ENCODE measurements at places on chromosomes 5 and 9. TPM values are rescaled to one million over a fixed set of nuclear protein-coding genes. Genes with fewer than 3 reads are reported as not detected.

ARHGEF37 gene
- total RNA-seq = 0.13 TPM

PCDHB13 gene
- 0.04 TPM for total RNA-seq

PRR7 gene
- total RNA-seq = 15.3 TPM

CDH9 gene
- total RNA-seq = not detected

SLC28A3 gene
- 1.2 TPM for total RNA-seq

IL13 gene
- 65.3 TPM for total RNA-seq

NDUFS6 gene
- 43.4 TPM for total RNA-seq

PCDHGA5 gene
- 0.09 TPM for total RNA-seq

ENTPD2 gene
- not detected for total RNA-seq

PRDM9 gene
- total RNA-seq = not detected

ARID3C gene
- 0.22 TPM for total RNA-seq

FBP2 gene
- total RNA-seq = not detected

OTP gene
- not detected for total RNA-seq

S1PR3 gene
- total RNA-seq = 0.90 TPM

SH2D3C gene
- total RNA-seq = 13.9 TPM

SHB gene
- 1.8 TPM for total RNA-seq

SEC24A gene
- 21.2 TPM for total RNA-seq

KCNIP1 gene
- not detected for total RNA-seq

RPL35 gene
- 2,058 TPM for total RNA-seq

TMOD1 gene
- 1.2 TPM for total RNA-seq

PIP5KL1 gene
- 1.4 TPM for total RNA-seq

INSYN2B gene
- not detected for total RNA-seq

FBXL17 gene
- total RNA-seq = 6.4 TPM

TLX3 gene
- total RNA-seq = not detected

LRRC14B gene
- total RNA-seq = not detected

TNC gene
- total RNA-seq = 1.4 TPM

LECT2 gene
- total RNA-seq = not detected

HAPLN1 gene
- total RNA-seq = not detected

FAM153A gene
- 5.8 TPM for total RNA-seq

STK32A gene
- total RNA-seq = not detected

KCTD16 gene
- total RNA-seq = 0.02 TPM

JMY gene
- total RNA-seq = 7.6 TPM

CDC20B gene
- not detected for total RNA-seq

ADGRV1 gene
- total RNA-seq = 0.33 TPM

OBP2B gene
- total RNA-seq = not detected

TEX48 gene
- 0.86 TPM for total RNA-seq

VCAN gene
- total RNA-seq = 0.24 TPM

PPP1R26 gene
- 0.59 TPM for total RNA-seq

ENTREP1 gene
- not detected for total RNA-seq

PRXL2C gene
- 12.0 TPM for total RNA-seq

OCLN gene
- total RNA-seq = 0.58 TPM

SELENOP gene
- total RNA-seq = 0.75 TPM

HAVCR1 gene
- total RNA-seq = 0.27 TPM

IFNA21 gene
- total RNA-seq = not detected

IL33 gene
- total RNA-seq = not detected

GTF2H2C gene
- 59.7 TPM for total RNA-seq

INSL4 gene
- total RNA-seq = not detected

IL9 gene
- total RNA-seq = 13.0 TPM

CD72 gene
- 6.4 TPM for total RNA-seq

SLC34A3 gene
- total RNA-seq = not detected

KIF4B gene
- 0.09 TPM for total RNA-seq

CAMK4 gene
- 57.4 TPM for total RNA-seq

CTNND2 gene
- total RNA-seq = not detected

SLC34A1 gene
- 0.09 TPM for total RNA-seq

PRPF4 gene
- 69.5 TPM for total RNA-seq
